ENCODE measurements at places on chromosomes 2 and 18.

DNA sequence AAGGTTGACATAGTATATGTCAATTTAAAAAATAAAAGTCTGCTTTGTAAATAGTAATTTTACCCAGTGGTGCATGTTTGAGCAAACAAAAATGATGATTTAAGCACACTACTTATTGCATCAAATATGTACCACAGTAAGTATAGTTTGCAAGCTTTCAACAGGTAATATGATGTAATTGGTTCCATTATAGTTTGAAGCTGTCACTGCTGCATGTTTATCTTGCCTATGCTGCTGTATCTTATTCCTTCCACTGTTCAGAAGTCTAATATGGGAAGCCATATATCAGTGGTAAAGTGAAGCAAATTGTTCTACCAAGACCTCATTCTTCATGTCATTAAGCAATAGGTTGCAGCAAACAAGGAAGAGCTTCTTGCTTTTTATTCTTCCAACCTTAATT lies 78.6 kb upstream of the CSRNP3 start:
- no peak for DNase-seq

DNA sequence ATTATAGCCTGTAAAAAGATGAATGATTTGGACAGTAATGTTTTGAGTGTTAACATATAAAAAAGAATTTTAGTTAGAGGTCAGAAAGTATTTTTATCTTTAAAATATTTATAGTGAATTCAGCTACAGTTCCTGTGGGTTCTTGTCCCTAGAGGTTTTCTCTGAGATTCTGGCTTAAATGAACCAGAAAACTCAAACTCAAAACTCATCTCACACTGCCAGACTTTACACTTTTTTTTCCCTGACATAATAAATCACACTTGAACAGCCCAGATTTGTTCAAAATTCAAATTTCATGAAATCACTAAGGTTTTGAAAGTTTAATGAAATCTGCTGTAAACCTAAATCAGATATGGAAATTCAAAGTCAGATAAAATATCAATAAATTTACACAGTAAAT lies 92.3 kb downstream of the KCNH7 start:
- DNase-seq = no peak

DNA sequence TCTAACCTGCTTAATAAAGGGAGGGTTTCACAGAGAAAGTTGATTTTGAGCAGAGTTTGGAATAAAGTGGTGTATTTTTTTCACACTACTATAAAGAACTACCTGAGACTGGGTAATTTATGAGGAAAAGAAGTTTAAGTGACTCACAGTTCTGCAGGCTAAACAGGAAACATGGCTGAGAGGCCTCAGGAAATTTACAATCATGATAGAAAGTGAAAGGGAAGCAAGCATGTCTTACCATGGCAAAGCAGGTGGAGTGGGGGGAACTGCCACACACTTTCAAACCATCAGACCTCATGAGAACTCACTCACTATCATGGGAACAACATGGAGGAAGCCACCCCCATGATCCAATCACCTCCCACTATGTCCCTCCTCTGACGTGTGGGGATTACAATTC lies 546.7 kb downstream of the EPHA4 start:
- no peak for DNase-seq

- no peak for DNase-seq
Observed at GRCh38 chr2:206204710-206205109, 45.0 kb downstream of the EEF1B2 start.

- no peak for DNase-seq
Observed at GRCh38 chr2:149410701-149411484, 80.5 kb downstream of the LYPD6 start.

GRCh38 chr2:229057976-229058553 lies 213.0 kb downstream of the PID1 start:
- no peak for DNase-seq
